ENCODE measurements at places on chromosomes 5 and 9. TPM values are rescaled to one million over a fixed set of nuclear protein-coding genes. Genes with fewer than 3 reads are reported as not detected.
A peak's percentile ranks its signal among the peaks of the same experiment; 100 is the strongest.

GRCh38 chr9:83582029-83582428 is 40.9 kb upstream of the IDNK start:
- no peak for DNase-seq

- no peak for DNase-seq
These were observed 12.9 kb downstream of the MTRR start for GRCh38 chr5:7881816-7882215.

DNA sequence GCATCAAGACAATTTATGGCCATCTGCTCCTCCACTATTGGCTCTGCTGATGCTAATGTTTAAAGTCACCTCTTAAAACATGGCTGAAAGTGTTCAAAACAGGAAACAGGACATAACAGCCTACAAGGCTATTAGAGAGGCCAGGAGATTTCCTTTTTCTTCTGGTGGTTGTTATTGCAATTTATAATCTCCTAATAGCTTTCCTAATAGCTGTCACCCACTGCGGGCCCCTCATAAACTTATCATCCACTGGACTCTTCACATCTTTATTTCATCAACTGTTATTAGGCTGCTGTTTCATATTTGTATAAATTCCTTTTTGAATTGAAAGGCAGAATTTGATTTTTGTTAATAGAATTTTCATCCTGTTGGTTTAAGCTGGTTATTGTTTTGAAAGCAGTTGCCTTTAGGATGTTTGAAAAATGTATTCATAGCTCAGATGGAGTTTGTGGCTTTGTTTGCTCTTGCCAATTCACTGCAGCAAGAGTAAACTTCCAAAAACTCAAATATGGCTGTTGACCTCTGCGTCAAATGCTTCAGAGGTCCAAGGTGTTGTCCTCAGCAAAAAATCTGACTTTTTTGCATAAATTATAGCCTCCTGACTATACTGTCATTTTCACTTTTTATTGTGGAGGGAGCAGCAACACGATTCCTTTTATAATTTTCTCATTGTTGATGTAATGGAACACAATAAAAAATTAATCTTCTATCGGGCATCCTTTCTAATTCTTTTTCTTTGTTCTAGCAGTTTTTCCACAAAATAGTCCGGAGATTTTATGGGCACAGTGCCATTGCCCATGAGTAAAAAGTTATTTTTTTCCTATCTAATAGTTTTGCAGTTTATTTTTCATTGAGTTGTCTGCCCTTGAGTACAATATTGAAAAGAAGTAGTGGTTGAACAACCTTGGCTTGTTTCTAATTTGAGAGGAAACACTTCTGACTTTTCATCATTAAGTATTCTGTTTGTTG is 69.3 kb downstream of the MAT2B start:
- no peak for DNase-seq

- no peak for DNase-seq
These were observed 292.3 kb upstream of the CD180 start for GRCh38 chr5:67488885-67489284.

DNA sequence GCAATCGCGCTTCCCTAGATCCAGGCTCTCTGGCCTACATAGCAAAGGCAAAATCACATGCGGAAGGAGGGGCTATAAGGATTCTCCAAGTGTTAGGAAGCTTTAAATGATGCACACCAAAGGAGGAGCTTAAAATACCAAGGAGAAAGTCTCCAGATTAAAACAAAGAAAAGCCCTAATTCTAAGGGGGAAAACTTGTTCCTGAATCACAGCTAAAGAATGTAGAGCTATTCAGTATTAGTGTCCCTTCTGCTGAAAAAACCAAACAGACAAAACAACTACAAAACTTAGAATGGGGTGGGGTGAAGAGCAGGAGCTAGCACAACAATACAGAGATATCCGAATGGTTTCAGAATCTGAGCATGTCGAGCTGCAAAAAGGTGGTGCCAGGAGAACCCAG is 213.7 kb downstream of the DCP2 start:
- no peak for DNase-seq

DNA sequence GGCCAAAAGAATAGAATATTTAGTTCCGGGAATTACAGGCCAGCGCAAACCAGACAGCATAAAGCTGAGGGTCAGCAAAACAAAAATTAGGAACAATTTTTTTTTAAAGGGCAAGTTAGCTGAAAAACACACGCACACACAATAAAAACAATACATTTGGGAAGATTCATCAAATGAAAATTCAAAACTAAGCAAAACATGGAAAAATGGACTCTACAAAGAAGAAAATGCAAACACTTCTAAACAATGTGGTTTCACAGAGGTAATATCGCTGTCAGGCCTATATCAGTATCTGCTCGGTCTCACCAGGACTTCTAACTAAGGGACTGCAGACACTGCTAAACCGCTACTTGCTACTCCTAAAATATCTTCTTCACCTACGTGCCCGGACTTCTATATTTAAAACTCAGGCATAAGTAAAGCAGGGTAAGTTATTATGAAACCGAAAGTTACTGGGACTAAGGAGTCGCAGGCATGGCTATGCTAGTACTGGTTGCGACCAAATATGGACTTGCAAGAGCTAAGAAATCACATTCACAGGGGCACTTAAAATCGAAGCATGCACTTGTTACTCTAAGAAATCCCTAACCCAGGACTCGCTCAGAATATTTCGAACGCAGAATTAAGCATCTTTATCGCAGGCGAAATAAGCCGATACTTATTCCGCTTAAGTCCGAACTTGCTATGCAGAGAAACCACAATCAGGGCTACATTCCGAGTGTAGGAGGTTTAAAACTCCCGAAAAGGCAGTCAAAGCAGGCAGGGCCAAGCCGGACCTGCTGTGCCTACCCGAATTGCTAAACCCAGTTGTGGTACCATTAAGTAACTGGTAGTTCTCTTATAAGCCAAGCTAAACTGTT is 2.3 kb downstream of the ANXA2R start:
- peak; percentile 73 for DNase-seq

- DNase-seq = no peak
These were observed 11.8 kb upstream of the ZDHHC11 start for GRCh38 chr5:862367-863243.

DNA sequence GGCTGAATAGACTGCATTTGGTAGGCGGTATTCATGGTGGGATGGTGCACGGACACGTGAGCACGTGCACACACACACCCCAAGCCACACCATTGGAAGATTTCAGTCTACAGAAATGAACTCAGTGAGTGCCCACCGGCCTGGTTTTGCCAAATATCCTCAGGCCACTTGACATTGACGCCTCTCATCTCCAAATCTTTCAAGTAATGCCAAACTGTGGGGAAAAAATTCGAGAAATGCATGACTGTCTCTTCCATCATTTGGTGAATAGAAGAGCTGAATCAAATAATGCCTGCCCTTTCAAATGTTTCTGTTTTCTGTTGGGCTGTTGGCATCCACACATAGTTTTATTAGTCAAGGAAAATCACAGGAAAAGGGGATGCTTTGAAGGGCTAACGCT is 182.3 kb upstream of the EFNA5 start:
- no peak for DNase-seq

GRCh38 chr9:75438716-75439115 is 350.4 kb downstream of the OSTF1 start:
- DNase-seq = no peak

GRCh38 chr9:121354141-121354540 is 15.9 kb downstream of the STOM start:
- DNase-seq = no peak

DNA sequence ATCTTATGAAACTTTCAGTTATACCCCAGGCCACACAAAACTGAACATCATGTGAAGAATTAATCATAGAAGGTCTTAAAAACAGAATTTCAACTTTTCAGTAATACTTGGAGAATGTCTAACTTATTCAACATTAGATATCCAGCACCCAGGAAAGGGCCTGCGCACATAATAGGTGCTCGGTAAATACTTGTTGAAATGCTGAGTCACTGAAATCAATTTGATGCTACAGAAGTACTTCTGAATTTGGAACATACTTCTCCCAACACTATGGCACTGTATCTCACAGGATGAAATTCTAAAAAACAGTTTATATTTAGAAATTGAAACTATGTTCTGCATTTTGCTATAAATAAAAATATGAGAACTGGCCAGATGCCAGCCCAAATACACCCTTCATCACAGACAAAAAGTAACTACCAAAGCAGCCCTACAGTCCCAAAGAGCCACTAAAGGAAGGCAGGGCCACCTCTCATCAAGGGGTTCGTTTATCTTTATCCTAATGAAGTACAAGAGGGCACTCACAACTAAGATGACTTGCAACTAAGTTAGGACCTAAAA is 26.5 kb downstream of the MRPS27 start:
- no peak for DNase-seq

DNA sequence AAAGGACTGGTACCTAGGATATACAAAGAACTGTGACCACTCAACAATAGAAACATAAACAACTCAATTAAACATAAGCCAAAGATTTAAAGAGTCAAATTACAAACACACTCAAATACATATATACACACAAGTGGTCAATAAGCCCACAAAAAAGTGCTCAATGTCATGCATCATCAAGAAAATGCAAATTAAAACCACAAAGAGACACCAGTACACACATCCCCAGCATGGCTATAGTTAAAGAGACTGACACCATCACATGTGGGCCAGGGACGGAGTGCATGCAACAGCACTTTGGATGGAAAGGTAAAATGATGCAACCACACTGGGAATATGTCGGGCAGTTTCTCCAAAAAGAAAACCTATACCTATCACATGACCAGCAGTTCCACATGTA is 89.7 kb downstream of the CAAP1 start:
- DNase-seq = no peak

- DNase-seq = no peak
These were observed 29.4 kb upstream of the EGFLAM start for GRCh38 chr5:38228914-38229313.

DNA sequence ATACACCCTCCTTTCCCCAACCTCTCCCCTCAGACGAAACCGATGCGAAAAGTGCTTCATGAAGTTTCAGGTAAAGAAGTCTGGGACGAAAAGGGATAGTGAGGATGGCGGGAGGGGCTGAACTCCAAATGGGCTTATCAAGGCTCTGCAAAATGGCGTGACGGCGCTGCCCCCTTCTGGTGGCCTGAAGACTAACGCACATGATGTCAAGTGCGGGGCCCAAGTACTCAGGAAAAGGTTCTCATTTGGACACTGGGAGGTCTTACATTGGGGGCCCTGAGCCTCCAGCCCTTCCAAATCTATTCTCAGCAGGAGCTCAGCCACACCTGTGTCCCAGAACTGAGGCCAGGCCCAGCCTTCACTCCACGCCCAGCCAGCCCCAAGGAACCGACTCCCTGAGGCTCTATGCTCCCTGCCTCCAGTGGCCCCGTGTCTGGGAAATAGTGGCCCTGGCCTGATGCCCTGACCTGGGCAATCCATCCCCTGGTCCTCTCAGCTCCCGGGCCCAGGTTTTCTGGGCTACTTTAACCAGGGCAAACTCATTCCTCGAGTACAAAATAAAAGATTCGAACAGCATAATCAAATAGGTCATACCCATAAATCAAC is 119.9 kb downstream of the KCNIP1 start:
- DNase-seq = no peak

- DNase-seq = no peak
These were observed 46.4 kb upstream of the PLIN2 start for GRCh38 chr9:19173598-19174125.

DNA sequence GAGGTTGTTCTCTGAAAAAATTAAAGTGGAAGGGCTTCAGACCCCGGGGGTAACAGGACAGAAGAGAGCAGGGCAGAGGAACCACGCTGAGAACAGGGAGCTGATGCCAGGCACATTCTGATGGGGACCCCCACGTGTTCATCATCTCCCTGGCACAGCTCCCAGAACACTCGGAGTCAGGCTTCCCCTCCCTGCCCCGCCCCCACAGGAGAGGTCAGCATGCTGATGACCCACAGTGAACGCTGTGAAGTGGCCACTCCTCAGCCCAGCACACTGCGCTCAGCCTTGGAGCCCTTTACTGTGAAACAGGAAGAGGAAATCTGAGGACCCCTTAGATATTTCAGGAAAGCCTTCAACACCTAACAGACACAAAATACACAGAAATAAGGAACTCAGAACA is 16.4 kb downstream of the RETREG1 start:
- DNase-seq = no peak

DNA sequence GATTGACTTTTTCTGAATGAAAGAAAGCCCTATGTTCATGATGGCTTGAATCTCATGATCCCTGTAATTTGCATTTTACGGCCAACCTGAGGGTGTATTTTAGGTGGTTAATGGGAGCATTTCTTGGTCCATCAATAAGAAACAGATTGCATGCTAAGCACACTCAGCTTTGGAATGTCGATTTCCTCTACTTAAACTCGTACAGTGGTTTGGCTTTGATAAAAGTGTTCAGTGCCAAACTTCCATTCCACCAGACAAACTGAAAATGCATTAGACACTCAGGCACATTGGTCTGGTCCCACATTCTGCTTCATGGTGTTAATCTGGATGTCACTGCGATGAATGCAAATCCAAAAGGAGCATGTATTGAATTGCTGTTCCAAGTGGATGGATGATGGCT is 77.0 kb downstream of the VCAN start:
- no peak for DNase-seq

GRCh38 chr9:128182893-128183588 is 8.3 kb downstream of the CIZ1 start:
- DNase-seq = no peak

DNA sequence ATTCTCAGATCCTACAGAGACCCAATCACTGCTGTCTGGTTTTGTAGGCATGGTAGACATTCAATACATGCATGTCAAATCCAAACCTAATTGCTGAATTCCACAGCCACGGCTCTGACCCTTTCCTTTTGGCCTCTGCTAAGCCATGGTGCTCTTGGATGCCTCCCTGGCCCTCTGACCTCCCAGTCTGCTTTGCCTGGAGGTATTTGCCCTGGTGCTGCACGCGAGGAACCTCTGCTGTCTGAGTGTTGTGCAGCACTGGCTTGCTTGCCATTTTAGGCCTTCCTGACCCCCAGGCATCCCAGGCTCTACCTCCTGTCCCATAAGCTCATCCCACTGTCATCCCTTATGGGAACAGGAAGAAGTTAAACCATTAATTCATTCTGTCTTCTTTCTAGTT is 60.9 kb downstream of the DOCK2 start:
- no peak for DNase-seq

GRCh38 chr5:57338868-57339340 is 143.7 kb downstream of the ACTBL2 start:
- DNase-seq = no peak

GHR gene
- not detected for total RNA-seq

ZFP37 gene
- 3.6 TPM for total RNA-seq

CENPP gene
- 6.2 TPM for total RNA-seq

BTNL9 gene
- total RNA-seq = 173 TPM

ADAM19 gene
- total RNA-seq = 171 TPM

PCDHGA4 gene
- total RNA-seq = 1.1 TPM

CDH6 gene
- total RNA-seq = not detected

Data from B cell (primary cell).